M059J (cell line): ENCODE measurements at places on chromosomes 7 and 10. TPM values are rescaled to one million over a fixed set of nuclear protein-coding genes. Genes with fewer than 3 reads are reported as not detected.

DNA sequence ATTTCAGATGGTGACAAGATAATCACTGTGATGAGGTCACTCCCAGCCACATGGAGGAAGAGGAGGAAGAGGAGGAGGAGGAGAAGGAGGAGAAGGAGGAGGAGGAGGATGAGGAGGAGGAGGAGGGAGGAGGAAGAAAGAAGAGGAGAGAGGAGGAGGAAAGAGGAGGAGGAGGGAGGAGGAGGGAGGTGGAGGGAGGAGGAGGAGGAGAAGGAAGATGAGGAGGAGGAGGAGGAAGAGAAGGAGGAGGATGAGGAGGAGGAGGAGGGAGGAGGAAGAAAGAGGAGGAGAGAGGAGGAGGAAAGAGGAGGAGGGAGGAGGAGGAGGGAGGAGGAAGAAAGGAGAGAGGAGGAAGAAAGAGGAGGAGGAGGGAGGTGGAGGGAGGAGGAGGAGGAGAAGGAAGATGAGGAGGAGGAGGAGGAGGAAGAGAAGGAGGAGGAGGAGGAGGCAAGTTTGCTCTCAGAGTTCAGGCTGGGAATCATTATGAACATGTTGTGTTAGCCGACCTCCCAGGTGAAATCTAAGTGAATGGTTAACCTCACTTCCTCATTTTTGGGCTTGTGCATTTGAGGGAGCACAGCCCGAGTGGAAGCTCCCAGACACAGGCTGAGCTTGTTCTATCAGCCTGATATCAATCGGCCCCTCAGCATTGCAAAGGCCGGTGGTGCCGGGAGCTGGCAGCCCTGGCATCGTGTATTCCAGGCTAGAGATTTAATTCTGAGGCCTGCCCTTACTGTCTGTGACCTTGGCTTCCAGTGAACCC, 236.2 kb upstream of the PITRM1 start:
- DNase-seq = no peak

GRCh38 chr7:77327932-77328628, 88.1 kb downstream of the GSAP start:
- DNase-seq = peak; percentile 91

The PIP gene
- not detected in 2 replicates for total RNA-seq

DNA sequence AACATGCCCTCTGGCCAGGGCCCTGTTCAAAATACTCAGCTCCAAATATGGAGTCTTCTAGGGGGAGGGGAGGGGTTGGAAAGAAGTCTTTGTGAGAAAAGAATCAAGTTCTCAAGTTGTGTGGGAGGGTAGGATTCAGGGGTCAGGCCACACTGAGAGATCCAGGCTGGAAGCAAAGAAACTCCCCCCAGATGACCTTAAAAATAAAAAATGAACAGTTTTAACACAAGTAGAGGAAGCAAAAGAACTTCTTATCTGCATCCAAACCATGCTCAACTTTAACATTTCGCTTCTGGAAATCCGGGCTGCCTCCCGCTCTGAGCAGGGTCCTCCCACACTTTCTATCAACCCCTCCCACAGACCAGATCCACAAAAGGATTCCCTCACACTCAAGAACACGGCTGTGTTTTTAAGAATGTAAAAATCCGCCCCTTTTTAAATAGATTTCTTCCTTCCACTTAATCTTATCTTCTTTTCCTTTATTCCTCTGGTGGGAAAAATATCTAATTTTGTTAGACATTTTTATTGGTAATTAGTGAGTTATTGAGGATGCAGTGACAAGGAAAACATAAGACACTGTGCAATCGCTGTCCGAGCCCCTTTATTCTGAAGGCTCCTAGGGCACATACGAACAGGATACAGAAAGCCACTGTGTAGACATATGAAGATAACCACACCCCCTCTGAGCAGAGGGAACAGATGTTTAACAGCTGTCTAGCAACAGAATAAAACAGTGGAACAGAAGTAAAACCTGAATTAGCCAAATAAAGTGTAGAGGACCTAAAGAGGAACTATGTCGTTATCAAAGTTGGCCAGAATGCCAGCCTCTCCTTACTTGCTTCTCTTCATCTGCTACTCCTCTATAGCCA, 43.8 kb downstream of the CYTH3 start:
- DNase-seq = no peak

- no peak for DNase-seq
Observed at GRCh38 chr7:128939861-128940410, 2.2 kb downstream of the IRF5 start.

The ABI1 gene
- 31.3 and 32.0 TPM in 2 replicates for total RNA-seq

GRCh38 chr7:93036807-93037206, 81.0 kb downstream of the SAMD9 start:
- DNase-seq = no peak

The CRHR2 gene
- total RNA-seq = not detected in 2 replicates

GRCh38 chr10:6607182-6607581, 27.1 kb upstream of the PRKCQ start:
- no peak for DNase-seq

DNA sequence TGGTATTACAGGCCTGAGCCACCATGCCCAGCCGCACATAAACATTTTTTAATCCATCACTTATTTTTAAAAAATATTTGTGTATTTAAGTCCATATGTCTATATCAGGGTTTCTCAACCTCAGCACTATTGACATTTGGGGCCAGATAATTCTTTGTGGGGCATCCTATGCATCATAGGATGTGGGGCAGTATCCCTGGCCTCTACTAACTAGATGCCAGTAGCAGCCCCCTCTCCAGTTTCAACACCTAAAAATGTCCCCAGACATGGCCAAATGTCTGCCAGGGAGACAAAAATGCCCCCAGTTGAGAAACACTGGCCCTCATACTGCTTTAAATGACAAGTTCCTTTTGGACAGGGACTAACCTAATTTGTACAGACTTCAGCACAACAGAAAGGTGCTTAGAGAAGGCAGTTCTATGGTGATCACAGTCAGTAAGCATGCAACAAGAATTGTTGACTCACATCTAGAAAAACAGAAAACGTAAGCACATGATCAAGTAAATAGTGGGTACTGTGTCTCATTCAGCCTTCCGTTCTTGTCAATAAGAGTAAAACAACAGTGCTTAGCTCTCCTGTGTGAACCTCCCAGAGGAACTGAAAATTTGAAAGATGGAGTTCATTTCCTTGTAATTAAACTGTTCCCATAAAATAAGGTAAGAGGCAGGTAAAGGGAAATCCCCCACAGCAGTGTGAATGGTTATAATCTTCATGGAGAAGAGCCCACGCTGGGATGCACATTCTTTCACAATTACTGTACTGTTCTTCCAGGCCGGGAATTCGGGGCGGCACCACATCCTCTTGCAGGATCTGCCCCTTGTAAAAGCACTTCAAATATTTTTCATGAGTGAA, 17.3 kb upstream of the ADRB1 start:
- DNase-seq = peak; percentile 74

DNA sequence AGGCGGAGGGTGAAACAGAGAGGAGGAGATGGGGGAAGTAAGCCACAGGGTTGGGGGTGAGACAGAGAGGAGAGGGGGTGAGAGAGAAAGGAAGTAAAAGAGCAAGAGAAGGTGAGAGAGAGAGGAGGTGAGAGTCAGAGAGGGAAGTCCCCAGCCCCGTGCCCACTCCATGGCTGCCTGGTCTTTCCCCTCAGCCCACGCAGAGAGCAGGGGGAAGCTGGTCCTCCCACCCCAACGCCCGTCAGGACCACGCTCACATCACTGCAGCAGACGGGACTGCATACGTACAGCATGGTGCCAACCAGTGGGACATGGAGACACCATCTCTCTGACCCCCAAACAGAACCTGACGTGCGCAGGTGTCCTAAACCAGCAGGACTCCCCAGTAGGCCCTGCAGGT, 12.1 kb upstream of the PDGFA start:
- DNase-seq = no peak

DNA sequence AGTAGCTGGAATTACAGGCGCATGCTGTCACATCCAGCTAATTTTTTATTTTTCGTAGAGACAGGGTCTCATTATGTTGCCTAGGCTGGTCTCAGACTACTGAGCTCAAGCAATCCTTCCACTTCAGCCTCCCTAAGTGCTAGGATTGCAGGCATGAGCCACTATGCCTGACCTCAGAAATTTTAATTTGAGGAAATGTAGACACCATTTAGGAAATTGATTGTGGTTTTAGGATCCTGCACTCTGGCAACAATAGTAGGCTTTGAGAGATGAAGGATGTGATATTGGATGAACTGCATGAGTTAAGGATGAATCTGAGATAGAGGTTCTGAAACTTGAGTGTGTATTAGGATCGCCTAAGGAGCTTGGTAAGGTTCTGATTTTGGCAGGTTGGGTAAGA, 66.5 kb downstream of the PPP1R9A start:
- no peak for DNase-seq

- no peak for DNase-seq
Observed at GRCh38 chr7:66639773-66640172, 11.1 kb downstream of the KCTD7 start.

The CPA2 gene
- total RNA-seq = 0.17 and 3.0 TPM in 2 replicates

The LRRC72 gene
- total RNA-seq = not detected in 2 replicates

GRCh38 chr10:43153901-43154300, 15.7 kb downstream of the CSGALNACT2 start:
- DNase-seq = no peak

The EGFR gene
- total RNA-seq = 28.7 and 51.4 TPM in 2 replicates

- peak; percentile 37 for DNase-seq
Observed at GRCh38 chr10:82813856-82814255, 938.9 kb downstream of the NRG3 start.

The LRWD1 gene
- total RNA-seq = 27.3 and 27.4 TPM in 2 replicates

DNA sequence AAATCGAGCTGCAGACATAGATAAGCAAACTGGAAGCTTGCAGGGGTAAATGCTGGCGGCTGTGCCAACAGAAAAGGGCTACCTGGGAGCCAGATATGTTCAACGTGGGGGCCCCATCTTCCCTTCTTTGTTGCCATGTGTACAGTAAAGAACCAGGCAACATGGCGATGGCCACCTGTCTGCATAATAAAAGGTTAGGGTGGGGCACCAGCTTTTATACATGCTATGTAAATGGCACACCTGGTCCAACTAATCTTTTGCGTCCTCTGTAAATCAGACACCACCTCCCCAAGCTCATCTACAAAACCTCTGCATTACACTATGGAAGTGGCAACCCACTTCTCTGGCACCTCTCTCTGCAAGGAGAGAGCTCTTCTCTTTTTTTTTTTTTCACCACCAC, 13.9 kb downstream of the BUD31 start:
- no peak for DNase-seq

The FXYD4 gene
- not detected in 2 replicates for total RNA-seq

DNA sequence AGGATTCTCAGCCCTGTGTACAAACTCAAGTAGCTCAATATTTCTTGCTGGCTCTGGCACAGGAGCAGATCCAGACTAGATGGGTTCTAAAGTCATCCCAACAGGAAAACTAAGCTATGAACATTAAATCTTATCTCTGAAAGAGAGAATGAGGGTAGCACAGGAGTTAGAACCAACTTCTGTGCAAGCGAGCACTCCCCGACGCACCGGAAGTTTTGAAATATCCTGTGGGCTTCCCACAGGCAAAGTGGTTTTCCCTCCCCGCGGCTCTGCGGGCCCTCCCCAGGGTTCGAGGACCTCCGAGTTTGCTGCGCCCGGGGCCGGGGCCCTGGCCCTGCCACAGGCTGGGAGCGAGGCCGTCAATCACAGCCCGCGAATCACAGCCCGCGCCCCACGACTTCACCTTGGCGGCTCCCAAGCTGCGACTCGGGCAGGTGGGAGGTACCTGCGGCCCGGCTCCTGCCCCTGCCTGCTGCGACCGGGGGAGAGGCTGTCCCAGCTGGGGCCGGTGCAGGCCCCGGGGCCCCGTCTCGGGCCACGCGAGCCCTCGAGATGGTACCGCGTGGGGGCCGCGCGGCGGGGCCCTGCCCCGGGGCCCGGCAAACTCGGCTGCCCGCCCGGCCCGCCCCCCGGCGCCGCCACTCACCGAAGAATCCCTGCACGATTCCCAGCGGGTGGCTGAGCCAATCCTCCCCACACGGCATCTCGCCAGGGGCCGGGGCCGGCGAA, 598 bp downstream of the MCMBP start:
- peak; percentile 44 for DNase-seq

The HOXA7 gene
- 3.7 and 4.6 TPM in 2 replicates for total RNA-seq

The NPSR1 gene
- total RNA-seq = not detected in 2 replicates

DNA sequence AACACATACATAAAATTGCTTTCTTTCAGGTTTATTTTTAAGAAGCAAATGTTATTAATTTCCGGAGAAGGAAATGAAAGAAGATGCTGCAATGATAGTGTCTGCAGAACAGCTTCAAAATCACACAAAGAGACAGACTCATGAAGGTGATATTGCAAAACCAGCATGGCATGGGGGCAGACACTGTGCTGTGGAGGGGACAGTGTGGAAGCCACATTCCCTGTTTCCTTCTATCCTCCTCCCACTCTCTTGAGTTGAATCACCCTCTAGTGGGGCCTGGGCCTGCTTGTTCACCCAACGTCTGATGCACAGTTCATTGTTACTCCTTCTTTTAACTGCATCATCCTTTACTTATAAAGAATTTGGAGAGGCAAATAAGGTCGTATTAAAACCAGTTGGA, 104.0 kb upstream of the INSIG1 start:
- DNase-seq = no peak

The C7orf25 gene
- 8.2 and 15.5 TPM in 2 replicates for total RNA-seq

The SLIT1 gene
- not detected in 2 replicates for total RNA-seq

DNA sequence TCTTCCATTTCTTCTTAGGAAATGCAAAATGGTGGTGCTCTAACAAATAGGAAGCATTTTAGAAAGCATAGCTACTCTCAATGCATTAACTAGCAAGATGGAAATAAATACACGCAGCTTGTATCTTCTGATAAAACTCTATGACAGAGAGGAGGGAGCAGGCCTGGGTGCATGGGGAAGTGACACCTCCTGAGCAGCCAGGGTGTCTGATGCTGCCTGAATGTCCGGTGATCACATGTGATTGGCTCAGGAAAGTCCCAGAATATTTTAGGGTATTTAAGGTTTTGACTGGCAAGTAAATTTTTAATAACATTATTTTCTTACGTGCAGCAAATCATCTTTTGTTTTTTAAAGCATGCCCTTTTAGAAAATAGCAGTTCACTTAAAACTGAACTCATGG, 261.0 kb upstream of the KLF6 start:
- no peak for DNase-seq

GRCh38 chr7:102045681-102046372, 228.4 kb downstream of the CUX1 start:
- no peak for DNase-seq

DNA sequence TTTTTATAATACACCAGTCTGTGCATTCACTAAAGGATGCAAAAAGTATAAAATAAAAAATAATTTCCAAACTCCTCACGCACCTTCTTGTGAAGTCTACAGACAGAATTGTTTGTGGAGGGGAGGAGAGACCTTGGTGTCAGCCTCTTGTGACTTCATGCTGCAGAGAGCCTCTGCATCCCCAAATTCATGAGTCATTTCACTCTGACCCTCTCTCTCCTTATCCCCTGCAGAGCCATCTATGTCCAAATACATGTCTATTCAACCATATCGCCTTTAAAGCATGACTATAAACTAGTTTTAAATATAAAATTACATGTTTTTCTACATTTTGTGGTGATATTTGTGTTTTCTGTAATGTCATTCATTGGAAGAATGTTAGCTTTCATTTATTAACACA, 6.0 kb downstream of the CREB5 start:
- DNase-seq = no peak

The MKX gene
- total RNA-seq = 0.64 and 1.8 TPM in 2 replicates

GRCh38 chr10:131700032-131700431, 200.8 kb upstream of the PPP2R2D start:
- DNase-seq = no peak
